ENCODE measurements at places on chromosomes 5 and 9. TPM values are rescaled to one million over a fixed set of nuclear protein-coding genes. Genes with fewer than 3 reads are reported as not detected.

DNA sequence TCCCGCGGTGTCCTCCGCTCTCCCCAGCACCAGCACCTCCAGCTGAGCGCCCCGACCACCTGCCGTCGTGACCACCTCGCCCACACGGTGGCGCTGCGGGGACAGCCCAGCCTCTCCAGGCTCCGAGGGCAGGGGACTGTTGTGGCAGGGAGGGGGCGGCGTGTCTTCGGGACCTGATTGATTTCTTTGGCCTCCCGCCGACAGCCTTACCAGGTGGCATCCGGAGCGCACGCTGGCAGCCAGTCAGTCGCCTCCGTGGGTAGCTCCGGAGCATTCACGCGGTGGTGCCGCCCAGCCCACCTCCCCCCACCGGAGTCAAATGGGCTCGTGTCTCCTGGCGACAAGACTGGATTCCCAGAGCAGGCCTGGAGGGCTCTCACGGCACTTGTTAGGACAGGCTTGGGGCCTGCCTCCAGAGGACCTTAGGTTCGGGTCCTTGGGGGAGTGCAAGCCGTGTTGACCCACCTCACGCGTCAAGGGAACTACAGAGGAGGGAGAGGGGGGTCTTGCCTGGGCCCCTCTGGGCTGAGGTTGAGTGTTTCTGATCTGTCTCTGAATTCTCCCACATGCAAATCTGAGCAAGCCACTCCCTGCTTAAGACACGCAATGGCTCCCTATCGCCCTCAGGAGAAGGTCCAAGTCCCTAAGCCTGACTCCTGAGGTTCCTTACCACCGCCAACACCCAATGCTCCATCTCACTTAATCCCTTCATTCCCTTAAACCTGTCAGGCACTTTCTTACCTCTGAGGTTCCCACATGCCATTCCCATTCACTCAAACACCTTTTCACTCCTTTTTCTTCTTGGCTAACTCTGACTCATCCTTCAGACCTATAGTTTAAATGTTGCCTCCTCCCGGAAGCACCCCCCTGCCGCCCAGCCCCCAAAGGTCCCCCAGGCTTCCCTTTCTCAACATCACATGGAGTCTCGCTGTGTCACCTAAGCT lies 51.2 kb upstream of the GGTA1 start:
- DNase-seq: peak; percentile 49

GRCh38 chr5:175363300-175363699 lies 80.7 kb downstream of the DRD1 start:
- no peak for DNase-seq

DNA sequence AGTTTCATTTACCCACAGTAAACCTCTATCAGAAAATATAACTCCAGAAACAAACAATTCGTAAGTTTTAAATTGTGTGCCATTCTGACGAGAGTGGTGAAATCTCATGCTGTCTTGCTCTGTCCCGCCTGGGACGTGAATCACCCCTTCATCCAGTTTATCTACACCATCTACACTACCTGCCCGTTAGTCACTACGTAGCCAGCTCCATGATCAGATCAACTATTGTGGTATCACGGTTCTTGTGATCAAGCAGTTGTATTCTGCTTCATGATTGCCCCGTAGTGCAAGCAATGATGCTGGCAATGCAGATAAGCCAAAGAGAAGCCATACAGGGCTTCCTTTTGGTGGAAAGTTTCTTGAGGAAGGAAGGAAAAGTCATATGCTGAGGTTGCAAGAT lies 150.3 kb downstream of the GOLPH3 start:
- no peak for DNase-seq

GRCh38 chr9:131818089-131818488 lies 78.2 kb upstream of the RAPGEF1 start:
- no peak for DNase-seq

GRCh38 chr5:15621094-15621493 lies 121.1 kb downstream of the FBXL7 start:
- peak; percentile 91 for DNase-seq

DNA sequence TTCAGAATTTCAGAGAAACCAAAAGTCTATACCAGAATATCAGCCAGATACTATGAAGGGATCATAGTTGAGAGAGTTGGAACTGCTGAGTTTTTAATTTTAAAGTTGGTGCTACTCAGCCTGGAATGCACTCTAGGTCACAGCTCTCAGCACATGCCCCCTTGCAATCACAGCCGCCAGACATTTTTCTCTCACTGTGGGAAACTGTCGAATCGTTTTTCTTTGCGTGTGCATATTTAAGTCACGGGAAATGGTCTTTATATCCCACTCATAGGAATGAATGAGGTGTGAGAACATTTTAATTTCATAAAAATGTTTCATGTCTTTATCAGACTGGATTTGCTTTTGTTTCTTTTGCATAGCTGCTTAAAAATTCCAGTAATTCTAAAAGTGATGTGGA lies 12.2 kb upstream of the SPDL1 start:
- DNase-seq: no peak

Gene TRAF1
- total RNA-seq: 1.8 TPM

Gene AFAP1L1
- 10.8 TPM for total RNA-seq

Gene PPP2R2B
- 1.6 TPM for total RNA-seq

Gene GAPVD1
- 53.1 TPM for total RNA-seq

Gene OLFM1
- total RNA-seq: 1.5 TPM
